Heart right ventricle (tissue), 16 donors: ENCODE measurements at places on chromosomes 11 and 22. TPM values are rescaled to one million over a fixed set of nuclear protein-coding genes. Genes with fewer than 3 reads are reported as not detected.

- DNase-seq = no peak
Measured at GRCh38 chr22:25896098-25896497, 154.1 kb downstream of the MYO18B start.

DNA sequence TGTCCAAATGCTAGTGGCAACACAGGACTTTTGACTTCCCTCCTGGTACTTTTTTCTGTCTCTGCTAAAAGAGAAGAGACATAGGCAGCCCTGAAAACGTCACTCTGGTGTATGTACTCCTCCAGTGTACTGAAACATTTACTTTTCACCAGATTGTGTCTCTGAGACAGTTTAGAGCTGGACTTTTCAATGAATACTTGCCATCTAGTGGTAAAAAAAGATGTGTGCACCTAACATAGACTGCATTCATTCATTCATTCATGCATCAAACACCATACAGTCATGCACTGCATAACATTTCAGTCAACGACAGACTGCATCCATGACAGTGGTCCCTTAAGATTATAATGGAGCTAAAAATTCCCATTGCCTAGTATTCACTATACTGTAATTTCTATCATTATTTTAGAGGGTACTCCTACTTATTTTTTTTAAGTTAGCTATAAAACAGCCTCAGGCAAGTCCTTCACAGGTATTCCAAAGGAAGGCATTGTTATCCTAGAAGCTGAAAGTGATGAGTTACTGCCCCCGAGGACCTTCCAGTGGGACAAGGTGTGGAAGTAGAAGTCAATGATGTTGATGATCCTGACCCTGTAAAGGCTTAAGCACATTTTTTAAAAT, 186.2 kb downstream of the SPON1 start:
- DNase-seq = no peak

- DNase-seq = no peak
Measured at GRCh38 chr11:134488913-134489312, 76.9 kb upstream of the B3GAT1 start.

KDM4E gene
- total RNA-seq = not detected

DNA sequence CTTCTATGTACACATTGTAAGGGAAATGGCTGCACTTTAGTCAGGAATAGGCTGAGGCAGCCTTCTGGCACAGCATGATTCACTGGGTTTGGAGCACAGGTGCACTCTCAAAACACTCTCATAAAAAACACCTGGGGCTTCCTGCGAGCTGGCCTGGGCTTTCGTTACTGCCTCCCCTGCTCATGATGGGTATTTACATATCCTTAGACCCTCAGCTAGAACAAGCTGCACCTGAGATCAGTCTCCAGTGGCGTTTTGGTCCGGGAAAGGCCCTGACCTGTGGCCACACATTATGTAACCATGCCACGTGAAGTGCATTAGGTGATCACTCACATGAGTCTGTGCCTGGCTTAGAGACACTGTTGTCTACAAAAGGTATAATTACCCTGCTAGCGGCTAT, 321.7 kb downstream of the TMEM135 start:
- no peak for DNase-seq
